Activated CD4-positive, alpha-beta T cell treated with anti-CD3 and anti-CD28 coated beads, Interleukin-2, amount 10 ng/mL, durations not matched to agents 7 days and 5 days (primary cell): ENCODE measurements at places on chromosomes 16 and 17.

GRCh38 chr16:12901597-12902461, at the start of gene SHISA9:
TSS of gene SHISA9 (plus strand) at chr16:12901598.
- no peak within 1 kb of the TSS for H3K4me3 ChIP-seq
- H3K4me1 ChIP-seq: peaks cover 9% of the 10 kb centered on the region
- peak; percentile 12 for DNase-seq
- H3K27ac ChIP-seq: peak within 1 kb of the TSS; percentile 57

GRCh38 chr16:11258553-11259492, 2.8 kb upstream of the SOCS1 start:
- peak overlapping the region; percentile 59 for H3K4me3 ChIP-seq
- peak; percentile 78 for DNase-seq
- H3K36me3 ChIP-seq: peaks cover 13% of the 10 kb centered on the region
- peaks cover 54% of the 10 kb centered on the region for H3K4me1 ChIP-seq

- no peak overlapping the region for H3K4me3 ChIP-seq
- DNase-seq: no peak
- peaks cover 29% of the 10 kb centered on the region for H3K27me3 ChIP-seq
- H3K27ac ChIP-seq: no peak overlapping the region
- H3K36me3 ChIP-seq: peaks cover 4% of the 10 kb centered on the region
- H3K4me1 ChIP-seq: peaks cover 64% of the 10 kb centered on the region
Measured at GRCh38 chr17:40065769-40066510, 3.2 kb downstream of the THRA start.

GRCh38 chr17:57746221-57746620, 1.1 kb upstream of the CCDC182 start:
- H3K27ac ChIP-seq: no peak overlapping the region
- DNase-seq: no peak
- no peak overlapping the region for H3K4me3 ChIP-seq
- H3K4me1 ChIP-seq: peaks cover 10% of the 10 kb centered on the region

DNA sequence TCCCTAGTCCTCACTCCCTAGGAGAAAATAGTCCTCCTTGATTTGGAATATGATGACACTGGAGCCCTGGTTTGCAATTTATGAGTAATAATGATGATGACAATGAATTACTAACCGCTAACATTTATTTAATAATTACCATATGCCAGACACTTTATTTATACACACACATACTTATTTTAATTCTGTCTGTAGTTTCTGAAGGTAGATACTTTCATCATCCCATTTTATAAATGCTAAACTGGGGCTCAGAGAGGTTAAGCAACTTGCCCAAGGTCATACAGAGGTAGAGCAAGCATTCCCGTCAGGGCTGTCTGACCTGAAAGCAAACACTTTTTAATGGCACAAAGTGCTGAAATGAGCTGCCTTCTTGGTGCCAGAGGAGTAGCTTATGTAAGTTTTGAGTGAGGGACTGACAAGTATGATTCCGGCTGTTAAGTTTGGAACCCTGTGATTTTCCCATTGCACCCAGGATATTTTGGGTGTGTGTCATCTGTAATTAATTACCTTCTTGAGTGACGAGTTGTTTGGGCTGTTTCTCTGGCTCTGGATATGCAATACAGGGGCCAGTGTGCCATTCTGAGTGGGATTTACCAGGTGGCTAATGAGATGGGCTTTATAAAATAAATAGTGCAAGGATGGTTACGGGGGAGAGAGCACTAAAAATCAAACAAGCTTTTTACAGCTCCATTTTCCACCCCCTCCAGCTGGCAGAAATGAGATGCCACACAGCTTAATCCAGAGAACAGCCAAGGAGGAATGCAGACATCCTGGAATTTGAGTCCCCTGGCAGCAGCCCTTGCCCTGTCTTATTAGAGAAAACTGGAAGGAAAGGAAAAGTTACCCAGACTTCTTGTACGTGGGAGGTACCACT, 211.8 kb downstream of the SNX29 start:
- no peaks in the 10 kb centered on the region for H3K4me1 ChIP-seq
- H3K27ac ChIP-seq: no peak overlapping the region
- H3K4me3 ChIP-seq: no peak overlapping the region
- no peaks in the 10 kb centered on the region for H3K36me3 ChIP-seq

DNA sequence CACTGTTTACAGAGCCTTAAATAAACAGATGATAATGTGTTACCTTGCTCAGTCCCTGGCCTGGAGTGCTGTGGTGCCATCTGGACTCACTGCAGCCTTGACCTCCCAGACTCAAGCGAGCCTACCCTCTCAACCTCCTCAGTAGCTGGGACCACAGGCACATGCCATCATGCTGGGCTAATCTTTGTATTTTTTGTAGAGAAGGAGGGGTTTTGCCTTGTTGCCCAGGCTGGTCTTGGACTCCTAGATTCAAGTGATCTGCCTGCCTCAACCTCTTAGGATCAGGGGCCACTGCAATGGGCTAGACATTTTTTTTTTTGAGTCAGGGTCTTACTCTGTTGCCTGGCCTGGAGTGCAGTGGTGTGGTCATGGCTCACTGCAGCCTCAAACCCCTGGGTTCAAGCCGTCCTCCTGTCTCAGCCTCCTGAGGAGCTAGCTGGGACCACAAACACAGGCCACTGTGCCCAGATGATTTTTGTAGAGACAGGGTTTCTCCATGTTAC, 5.0 kb upstream of the NAGLU start:
- peaks cover 5% of the 10 kb centered on the region for H3K27me3 ChIP-seq
- no peaks in the 10 kb centered on the region for H3K36me3 ChIP-seq
- DNase-seq: no peak
- H3K4me3 ChIP-seq: peak overlapping the region; percentile 73

- peak overlapping the region; percentile 99 for H3K27ac ChIP-seq
- H3K4me1 ChIP-seq: peaks cover 36% of the 10 kb centered on the region
- peak overlapping the region; percentile 100 for H3K4me3 ChIP-seq
- DNase-seq: peak; percentile 42
- peaks cover 20% of the 10 kb centered on the region for H3K36me3 ChIP-seq
Measured at GRCh38 chr16:30649725-30650368, 913 bp upstream of the PRR14 start.

DNA sequence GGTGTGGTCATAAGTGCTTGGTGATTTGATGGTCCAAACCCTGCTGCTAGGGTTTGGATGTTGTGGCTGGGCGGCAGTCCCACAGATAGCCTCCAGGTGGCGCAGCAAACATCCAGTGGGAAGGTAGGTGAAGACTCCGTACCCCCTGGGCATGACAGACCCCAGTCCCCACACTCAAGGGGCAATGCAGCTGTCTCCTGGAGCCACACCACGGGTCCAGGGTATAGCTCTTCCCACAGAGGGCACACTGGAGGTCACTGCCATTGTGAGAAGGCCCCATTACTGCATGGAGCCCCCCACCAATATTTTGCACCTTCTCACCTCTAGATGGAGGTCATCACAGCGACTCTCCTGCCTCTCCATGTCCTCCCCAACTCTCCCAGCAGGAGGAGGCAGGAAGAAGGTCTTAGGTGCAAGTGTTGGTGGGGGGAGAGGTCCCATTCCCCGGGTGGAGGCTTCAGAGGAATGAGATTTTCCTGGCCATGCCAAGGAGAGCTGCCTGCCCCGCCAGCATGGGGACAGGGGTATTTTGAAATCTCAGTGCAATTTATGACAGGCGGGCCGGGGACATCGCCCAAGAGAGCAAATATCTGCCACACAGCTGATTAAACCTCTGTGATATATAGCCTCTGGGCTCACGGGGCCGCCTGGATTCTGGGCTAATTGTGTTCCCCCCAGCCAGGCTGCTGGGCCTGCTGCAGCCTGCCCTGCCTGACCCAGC, 17.1 kb upstream of the C17orf113 start:
- DNase-seq: peak; percentile 74
- no peak overlapping the region for H3K4me3 ChIP-seq
- peaks cover 12% of the 10 kb centered on the region for H3K27me3 ChIP-seq
- no peak overlapping the region for H3K27ac ChIP-seq
- no peaks in the 10 kb centered on the region for H3K36me3 ChIP-seq
- H3K4me1 ChIP-seq: peaks cover 36% of the 10 kb centered on the region

GRCh38 chr17:2071455-2072281, 16.8 kb downstream of the HIC1 start:
- H3K4me1 ChIP-seq: peaks cover 64% of the 10 kb centered on the region
- peak overlapping the region; percentile 74 for H3K27ac ChIP-seq
- no peak overlapping the region for H3K4me3 ChIP-seq

DNA sequence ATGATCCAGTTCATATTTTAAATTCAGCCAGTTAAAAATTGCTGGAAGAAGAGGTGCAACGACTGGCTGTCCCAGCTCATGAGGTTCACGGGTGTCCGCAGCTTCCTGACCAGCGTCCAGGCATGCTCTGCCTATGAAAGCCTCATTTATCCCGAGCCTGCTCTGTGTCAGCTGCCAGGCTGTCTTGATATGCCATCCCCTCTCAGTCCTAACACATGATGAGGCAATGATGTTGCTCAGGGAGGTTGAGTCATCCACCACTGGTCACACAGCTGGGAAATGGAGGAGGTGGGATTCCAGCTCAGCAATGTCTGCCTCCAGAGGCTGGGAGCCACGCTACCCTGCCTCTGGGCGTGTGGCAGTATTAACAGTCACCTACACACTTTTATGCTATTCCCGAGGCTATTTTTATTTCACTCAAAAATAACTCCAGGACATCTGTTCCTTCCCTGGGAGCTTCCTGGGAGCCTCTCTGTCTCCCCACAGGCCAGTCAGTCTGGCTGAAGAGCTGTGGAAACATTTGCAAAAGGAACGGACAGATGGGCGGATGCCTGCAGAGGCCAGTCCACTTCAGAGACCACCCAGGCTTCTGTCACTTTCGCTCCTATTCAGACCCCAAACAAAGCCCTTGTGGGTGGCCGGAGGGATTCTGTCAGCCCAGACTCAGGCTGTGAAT, 22.5 kb downstream of the RAB11FIP4 start:
- H3K27ac ChIP-seq: no peak overlapping the region
- no peak overlapping the region for H3K4me3 ChIP-seq
- no peaks in the 10 kb centered on the region for H3K4me1 ChIP-seq
- DNase-seq: no peak
- H3K27me3 ChIP-seq: no peaks in the 10 kb centered on the region
- no peaks in the 10 kb centered on the region for H3K36me3 ChIP-seq

GRCh38 chr16:70646260-70647241, at the start of gene IL34:
TSS of gene IL34 (plus strand) at chr16:70646559. CDS start at chr16:70646948, 389 bp downstream.
- no peak within 1 kb of the TSS for H3K4me3 ChIP-seq
- DNase-seq: no peak
- H3K27ac ChIP-seq: no peak within 1 kb of the TSS
- no peaks in the 10 kb centered on the region for H3K36me3 ChIP-seq
- H3K27me3 ChIP-seq: peaks cover 7% of the 10 kb centered on the region

- H3K4me1 ChIP-seq: peaks cover 61% of the 10 kb centered on the region
- no peaks in the 10 kb centered on the region for H3K27me3 ChIP-seq
- H3K36me3 ChIP-seq: peaks cover 39% of the 10 kb centered on the region
Measured at GRCh38 chr17:7011942-7012254, 526 bp upstream of the RNASEK start.

GRCh38 chr17:30458371-30458770, 18.8 kb upstream of the GOSR1 start:
- H3K4me1 ChIP-seq: no peaks in the 10 kb centered on the region
- H3K4me3 ChIP-seq: no peak overlapping the region
- H3K27ac ChIP-seq: no peak overlapping the region

- peaks cover 27% of the 10 kb centered on the region for H3K36me3 ChIP-seq
- no peaks in the 10 kb centered on the region for H3K4me1 ChIP-seq
- H3K4me3 ChIP-seq: no peak overlapping the region
- H3K27ac ChIP-seq: no peak overlapping the region
- no peaks in the 10 kb centered on the region for H3K27me3 ChIP-seq
Measured at GRCh38 chr17:49637050-49637449, 40.8 kb downstream of the SPOP start.

- no peak for DNase-seq
- no peak overlapping the region for H3K4me3 ChIP-seq
- H3K27ac ChIP-seq: no peak overlapping the region
- peaks cover 24% of the 10 kb centered on the region for H3K4me1 ChIP-seq
- H3K36me3 ChIP-seq: peaks cover 15% of the 10 kb centered on the region
Measured at GRCh38 chr17:42104264-42104663, 6.0 kb upstream of the ZNF385C start.

- H3K36me3 ChIP-seq: no peaks in the 10 kb centered on the region
- H3K27me3 ChIP-seq: no peaks in the 10 kb centered on the region
- H3K27ac ChIP-seq: no peak overlapping the region
- H3K4me1 ChIP-seq: no peaks in the 10 kb centered on the region
Measured at GRCh38 chr16:83681381-83681956, 126.3 kb upstream of the HSBP1 start.

DNA sequence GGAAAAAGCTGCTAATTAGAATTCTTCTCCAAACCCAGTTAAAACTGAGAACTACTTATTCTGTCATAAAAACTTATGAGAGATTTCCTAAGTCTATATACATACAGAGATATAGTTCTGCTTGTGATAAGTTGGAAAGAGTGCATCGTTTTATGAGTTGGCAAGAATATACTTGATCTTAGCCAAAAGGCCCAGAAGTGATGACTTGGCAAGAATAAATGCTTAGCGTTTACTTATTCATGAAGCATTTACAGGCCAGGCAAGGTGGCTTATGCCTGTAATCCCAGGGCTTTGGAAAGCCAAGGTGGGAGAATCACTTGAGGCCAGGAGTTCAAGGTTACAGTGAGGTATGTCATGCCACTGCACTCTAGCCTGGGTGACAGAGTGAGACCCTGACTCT, 81.7 kb downstream of the CYB561 start:
- no peaks in the 10 kb centered on the region for H3K4me1 ChIP-seq
- H3K27ac ChIP-seq: no peak overlapping the region
- no peaks in the 10 kb centered on the region for H3K36me3 ChIP-seq
- H3K4me3 ChIP-seq: no peak overlapping the region
- no peak for DNase-seq

DNA sequence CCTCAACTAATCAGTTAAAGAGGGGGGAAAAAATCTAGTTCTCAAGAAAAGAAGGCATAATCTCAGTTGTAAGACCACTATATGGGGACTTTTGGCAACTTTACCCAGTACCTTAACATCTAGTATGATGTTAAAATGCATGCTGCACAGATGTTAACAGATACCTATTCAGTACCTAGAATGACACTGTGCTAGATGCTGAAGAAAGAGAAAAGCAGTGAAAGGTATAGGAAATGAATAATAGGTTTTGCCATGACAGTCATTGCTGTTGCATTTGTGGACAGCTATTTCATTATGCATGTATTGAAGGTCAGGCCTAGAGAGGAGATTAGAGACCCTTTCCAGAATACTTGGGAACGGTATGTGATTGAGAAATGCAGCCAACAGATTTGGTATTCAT, 34.5 kb downstream of the PIGL start:
- H3K4me1 ChIP-seq: peaks cover 9% of the 10 kb centered on the region
- DNase-seq: no peak
- H3K27me3 ChIP-seq: no peaks in the 10 kb centered on the region
- H3K27ac ChIP-seq: no peak overlapping the region
- no peak overlapping the region for H3K4me3 ChIP-seq

- H3K36me3 ChIP-seq: no peaks in the 10 kb centered on the region
- H3K4me1 ChIP-seq: no peaks in the 10 kb centered on the region
- H3K27ac ChIP-seq: no peak overlapping the region
- DNase-seq: no peak
- H3K27me3 ChIP-seq: no peaks in the 10 kb centered on the region
Measured at GRCh38 chr16:49622084-49622390, 233.9 kb downstream of the ZNF423 start.

DNA sequence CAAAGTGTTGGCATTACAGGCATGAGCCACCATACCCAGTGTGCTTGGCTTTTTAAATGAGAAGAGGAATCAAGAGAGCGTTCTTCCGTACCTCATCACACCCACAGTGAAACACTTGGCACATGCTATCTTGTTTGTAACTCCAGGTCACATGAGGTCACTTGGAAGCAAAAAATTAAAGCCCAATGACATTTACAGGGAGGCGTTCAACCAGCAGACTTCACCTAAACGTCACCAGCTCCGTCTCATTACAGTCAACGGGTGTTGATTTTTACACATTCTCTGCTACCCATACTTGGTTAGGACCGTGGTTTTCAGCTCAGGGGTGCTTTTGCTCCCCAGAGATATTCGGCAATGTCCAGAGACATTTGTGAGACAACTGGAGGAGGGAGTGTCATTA, 127.0 kb downstream of the XYLT1 start:
- H3K4me1 ChIP-seq: peaks cover 83% of the 10 kb centered on the region
- peak overlapping the region; percentile 94 for H3K27ac ChIP-seq
- H3K4me3 ChIP-seq: peak overlapping the region; percentile 55
- H3K36me3 ChIP-seq: peaks cover 45% of the 10 kb centered on the region
- H3K27me3 ChIP-seq: no peaks in the 10 kb centered on the region
- no peak for DNase-seq
